T-helper 22 cell (primary cell): ENCODE measurements at places on chromosomes 7 and 10.

GRCh38 chr7:148747274-148747673 lies 48.6 kb downstream of the CUL1 start:
- DNase-seq, result no peak

GRCh38 chr10:130388746-130389145 lies 252.6 kb downstream of the GLRX3 start:
- DNase-seq, result no peak

DNA sequence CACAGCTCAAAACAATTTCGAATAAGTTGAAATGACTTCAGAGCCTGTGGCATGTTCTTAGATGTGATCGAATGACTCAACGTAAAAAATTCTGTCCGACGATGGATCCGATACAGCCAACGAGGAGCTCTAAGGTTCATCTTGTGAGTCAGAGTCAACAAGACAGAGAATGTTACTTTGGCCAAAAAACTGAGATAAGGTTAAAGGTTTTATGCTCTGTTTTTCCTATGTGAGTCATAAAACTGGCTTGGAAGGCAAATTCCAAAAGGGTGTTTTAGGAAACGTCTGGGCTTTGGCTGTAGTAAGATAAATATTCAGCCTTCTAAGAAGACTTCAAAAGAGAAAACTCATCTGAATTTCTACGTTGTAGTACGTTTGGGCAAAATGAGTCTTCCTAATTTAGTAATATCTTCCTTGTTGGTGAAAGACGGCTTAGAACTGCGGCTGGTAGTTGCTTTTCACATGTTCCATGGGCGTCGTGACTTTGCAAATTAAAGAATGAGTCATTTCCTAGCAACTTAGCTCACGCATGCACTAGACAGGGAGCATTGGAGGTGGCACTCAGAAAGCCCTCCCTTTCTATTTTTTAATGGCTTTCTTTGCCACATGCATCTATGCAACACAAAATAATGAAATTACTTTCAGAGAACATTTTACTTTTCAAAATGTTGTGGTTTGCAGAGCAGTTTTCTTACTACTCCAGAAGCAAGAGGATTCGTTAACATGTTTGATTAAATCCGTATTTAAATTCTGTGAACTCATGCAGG lies 28.2 kb downstream of the PFKP start:
- peak; percentile 5 for DNase-seq

DNA sequence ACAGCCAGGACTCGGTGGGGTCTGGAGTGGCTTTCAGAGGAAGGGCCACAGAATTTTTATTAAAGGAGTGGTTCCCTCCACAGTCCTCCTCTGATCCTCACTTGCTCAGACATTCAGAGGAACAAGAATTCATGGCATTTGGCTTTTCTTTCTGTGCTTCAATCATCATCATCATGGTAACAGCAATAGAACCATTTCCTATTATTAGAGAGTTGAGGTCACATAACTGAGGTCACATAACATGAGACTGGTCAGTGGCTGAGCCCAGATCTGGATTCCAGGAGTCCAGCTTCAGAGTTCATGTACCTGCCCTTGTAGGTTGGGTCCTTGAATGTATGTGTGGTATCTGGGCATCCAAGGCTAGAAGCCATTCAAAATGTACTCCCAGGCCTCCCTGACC lies 177.3 kb upstream of the GRB10 start:
- DNase-seq, result no peak

DNA sequence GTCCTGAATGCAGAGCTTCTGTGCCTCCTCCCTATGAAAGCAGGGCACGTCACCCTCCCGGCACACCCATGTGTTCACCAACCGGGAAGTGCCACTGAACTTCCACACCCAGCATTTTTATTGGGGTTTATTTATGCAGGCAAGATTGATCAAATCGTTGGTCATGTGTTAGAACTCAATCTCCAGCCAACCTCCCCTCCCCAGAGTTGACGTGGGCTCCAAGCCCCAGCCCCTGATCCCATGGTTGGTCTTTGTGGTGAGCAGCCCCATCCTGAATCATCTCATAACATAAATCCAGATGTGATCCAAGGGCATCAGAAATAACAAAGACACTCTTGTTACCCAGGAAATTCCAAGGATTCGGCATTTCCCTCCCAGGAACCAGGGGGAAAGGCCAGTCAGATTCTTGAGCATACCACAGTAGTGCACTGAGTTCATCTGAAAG lies 151.2 kb downstream of the TPST1 start:
- no peak for DNase-seq

DNA sequence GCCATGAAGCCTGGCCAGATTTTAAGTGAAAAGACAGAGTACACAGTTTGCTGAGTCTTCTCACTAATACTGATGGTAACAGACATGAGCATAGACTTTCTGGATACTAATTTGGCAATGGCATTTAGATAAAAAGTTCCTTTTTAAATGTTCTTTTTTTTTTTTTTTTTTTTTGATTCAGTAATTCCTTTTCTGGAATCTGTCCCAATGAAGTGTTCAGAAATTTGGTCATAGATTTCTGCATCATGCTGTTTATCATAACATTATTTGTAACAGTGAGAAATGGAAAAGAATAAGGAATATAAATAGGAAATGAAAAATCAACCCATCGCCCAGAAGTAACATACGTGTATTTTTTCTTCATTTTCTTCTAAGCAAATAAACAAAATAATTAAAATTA lies 354.9 kb downstream of the CALN1 start:
- no peak for DNase-seq

DNA sequence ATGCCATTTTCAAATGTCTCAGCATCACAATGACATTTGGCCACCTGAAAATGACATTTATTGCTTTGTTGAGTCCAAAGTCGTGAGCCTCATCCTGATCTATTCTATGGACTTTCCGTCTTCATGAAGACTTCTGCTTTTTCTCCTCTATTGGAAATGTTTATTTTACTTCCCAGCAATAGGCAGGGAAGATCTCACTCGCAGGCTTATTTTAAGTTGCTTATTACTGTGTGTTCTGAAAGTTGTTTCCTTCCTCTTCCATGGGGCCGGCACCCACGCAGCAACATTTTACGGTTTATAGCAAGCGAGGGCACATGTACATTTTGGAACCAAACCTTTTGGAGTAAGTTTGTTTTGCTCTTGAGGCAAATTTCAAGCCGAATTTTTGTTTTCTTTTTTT lies 221.0 kb upstream of the KLF6 start:
- DNase-seq, result no peak
